Choroid plexus epithelial cell (primary cell): ENCODE measurements at places on chromosomes 16 and 17.

- DNase-seq = no peak
Observed at GRCh38 chr17:74158761-74159160, 44.7 kb upstream of the RPL38 start.

DNA sequence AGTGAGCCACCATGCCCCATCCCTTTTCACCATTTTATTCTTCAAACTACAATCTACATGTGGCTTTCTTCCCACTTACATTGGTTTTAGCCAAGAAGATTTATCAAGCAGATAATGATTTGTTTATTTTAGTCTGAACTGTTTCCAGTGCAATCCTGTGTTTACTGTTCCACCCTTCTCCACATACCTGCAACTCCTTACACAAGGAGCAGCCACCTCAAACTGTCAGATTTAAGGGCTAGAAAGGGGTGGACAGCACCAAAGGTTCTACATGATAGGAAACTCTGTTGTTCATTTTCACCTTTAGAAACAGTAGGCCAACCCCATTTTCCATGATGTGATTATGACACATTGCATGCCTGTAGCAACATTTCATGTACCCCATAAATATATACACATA lies 1.9 kb downstream of the RUNDC1 start:
- DNase-seq = no peak

DNA sequence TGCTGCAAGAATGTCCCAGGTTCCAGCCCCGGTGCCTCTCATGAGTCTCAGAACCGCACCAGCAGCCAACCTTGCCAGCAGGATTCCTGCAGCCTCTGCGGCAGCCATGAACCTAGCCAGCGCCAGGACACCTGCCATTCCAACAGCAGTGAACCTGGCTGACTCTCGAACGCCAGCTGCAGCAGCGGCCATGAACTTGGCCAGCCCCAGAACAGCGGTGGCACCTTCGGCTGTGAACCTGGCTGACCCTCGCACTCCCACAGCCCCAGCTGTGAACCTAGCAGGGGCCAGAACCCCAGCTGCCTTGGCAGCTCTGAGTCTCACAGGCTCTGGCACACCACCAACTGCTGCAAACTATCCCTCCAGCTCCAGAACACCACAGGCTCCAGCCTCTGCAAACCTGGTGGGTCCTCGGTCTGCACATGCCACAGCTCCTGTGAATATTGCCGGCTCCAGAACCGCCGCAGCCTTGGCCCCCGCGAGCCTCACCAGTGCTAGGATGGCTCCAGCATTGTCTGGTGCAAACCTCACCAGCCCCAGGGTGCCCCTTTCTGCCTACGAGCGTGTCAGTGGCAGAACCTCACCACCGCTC lies 9.8 kb downstream of the ELOB start:
- no peak for DNase-seq

- DNase-seq = no peak
Observed at GRCh38 chr17:3766779-3767178, 34.2 kb downstream of the ITGAE start.

GRCh38 chr16:10946308-10946707 lies 1.9 kb downstream of the CLEC16A start:
- DNase-seq = no peak

DNA sequence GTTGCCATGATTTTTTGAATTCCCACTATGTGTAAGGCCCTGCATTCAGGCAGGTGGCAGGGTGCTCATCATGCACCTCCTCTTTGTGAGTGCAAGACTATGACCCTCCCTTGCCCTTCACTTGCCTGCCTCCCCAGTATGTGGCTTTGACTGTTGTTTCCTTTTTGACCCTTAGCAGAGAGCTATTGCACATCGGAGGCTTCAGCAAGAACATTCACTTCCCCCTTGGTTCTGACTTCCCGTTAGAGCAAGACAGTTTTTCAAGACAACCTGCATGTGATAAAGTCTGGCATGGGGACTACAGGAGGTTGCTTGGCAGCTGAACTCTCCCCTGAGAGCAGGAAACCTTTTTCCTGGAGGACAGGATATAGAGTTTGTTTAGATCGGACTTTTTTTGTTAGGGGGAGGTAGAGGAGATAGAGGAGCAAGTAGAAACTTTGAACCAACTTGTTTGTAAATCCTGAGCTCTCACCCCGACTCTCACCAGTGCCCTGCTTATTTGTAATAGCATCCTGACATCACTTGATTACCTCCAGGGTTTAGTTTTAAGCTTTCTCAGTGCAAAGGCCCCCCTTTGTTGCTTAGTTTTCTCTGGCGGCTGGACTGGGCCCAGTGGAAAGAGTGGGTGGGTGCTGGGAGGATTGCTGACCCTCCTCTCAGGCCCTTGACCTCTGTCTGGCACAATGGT lies 34.3 kb downstream of the LIMD2 start:
- peak; percentile 70 for DNase-seq

DNA sequence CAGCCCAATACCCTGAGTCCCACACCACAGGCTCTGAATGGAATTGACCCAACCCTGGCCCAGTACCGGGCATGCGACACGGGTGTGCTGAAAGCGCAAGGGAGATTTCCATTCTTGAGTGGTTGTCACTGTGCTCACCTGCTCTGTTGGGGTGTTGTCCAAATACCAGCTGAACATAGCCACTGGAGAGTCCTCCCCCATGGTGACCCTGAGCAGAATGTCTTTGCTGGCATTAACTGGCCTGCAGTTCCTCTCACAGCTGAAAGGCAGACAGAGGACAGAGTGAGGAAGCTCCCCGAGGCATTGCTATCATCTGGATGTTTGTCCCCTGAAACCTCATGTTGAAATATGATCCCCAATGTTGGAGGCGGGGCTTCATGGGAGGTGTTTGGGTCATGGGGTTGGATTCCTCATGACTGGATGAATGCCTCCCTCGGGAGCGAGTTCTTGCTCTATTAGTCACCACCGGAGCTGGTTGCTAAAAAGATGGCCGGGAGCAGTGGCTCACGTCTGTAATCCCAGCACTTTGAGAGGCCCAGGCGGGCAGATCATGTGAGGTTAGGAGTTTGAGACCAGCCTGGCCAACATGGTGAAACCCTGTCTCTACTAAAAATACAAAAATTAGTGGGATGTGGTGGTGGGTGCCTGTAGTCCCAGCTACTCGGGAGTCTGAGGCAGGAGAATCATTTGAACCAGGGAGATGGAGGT lies 57.3 kb upstream of the BCO1 start:
- DNase-seq = peak; percentile 98

DNA sequence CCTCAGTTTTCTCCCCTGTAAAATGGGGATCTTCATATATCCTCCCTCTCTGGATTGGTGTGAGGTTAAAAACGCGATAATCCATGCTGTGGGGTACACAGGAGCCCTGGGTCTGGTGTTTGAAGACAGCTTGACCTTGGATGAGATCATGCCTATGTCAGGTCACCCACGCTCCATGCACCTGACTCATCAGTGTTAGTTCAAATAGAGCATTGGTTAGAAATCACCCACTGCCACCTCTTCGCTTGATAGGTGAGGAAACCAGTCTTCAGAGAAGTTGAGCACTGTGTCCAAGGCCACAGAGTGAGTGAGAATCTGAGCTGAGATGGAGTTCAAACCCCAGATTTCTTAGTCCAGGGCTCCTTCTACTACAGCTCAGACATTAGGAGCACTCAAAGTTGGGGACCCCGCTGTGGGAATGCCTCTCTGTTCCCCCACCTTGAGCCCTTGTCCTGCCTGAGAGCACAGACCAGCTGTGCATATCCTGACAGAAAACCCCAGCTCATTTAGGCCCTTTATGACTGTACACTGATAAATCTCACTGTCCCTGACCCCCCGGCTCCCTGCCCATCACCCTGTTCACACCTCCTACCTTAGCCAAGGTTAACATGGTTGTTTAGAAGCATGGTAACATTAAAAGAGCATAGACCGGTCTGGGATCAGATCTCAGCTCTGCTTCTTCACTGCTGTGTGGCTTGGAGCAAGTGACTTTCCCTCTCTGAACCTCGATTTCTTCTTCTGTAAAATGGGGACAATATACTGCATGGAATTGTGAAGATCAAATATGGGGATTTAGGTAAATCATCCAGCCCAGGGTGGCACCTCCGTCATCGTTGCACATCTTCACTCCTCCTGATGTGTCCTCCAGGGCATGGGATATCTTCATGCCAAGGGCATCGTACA lies 22.4 kb upstream of the LGALS9 start:
- DNase-seq = no peak
